ENCODE measurements at places on chromosomes 1 and 21.

DNA sequence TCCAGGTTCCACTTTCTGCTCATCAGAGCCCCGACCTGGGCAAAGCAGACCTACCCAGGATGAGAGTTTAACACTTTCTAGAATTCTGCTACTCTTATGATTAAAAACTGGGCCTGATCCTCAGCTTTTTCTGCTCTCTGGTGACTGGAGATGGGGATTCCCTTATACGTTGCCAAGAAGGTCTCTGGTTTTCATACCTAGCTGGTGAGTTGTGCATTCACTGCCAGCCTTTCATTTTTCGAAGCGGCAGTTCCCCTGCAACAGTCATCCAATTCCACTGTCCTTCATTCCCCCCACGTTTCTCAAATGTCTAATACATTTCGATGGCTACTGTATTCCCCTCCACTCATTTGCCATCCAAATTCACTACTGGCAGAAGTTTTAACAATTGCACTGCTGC lies 135.3 kb downstream of the ADSS2 start:
- DNase-seq: no peak

GRCh38 chr1:43041591-43041990 lies 82.9 kb upstream of the SLC2A1 start:
- DNase-seq: no peak

DNA sequence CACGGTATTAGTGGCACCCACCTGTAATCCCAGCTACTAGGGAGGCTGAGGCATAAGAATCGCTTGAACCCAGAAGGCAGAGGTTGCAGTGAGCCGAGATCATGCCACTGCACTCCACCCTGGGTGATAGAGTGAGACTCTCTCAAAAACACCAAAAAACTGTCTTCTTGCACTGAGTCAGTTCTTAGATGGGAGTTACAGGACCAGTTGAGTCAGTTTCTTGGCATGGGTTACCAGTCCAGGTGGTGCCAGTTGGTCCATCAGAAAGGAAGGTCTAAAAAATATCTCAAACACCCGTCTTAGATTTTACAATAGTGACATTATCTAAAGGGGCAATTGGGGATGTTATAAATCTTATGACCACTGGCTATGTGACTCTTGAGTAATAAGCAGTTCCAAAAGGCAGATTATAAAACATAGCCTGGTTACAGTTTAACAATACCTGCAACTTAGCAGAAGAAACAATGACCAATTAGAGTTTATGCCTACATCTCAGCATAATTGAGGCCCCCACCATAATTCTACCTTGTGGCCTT lies 206.9 kb upstream of the FGGY start:
- DNase-seq: no peak

DNA sequence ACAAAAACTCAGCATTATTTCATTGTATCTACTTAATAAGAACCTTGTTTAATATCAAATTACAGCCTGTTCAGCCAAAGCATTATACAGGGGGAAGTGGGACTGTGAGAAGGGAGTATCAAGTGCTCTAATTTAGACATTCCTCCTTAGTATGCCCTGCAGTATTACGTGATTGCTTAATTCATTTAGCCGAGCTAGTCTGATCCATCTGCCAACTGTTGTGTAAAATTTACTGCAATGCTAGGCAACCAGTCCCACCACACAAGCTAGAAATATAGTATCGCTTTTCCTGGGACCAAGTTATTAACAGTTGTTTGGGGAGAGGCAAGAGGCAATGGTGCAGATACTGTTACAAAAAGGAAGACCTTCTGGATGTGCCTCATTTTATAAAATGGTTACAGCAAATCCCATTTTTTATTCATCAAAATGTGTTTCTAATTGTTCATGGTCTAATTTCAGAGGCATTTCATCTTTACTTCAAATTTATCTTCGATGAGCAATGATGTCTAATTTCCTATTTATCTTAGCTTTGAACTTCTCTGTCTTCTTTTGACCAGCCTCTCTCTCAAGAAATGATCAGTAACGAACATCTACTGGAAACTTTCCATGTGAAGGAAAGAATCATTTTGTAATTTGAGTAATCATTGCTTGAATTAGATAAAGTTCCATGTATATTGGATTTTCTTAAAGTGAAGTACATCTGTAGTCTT lies 283.3 kb downstream of the DUSP10 start:
- DNase-seq: no peak

- DNase-seq: no peak
These were observed 7.2 kb downstream of the ADPRS start for GRCh38 chr1:36095760-36096405.
